Lower leg skin (tissue), 4 donors: ENCODE measurements at places on chromosomes 5 and 9. TPM values are rescaled to one million over a fixed set of nuclear protein-coding genes. Genes with fewer than 3 reads are reported as not detected.

DNA sequence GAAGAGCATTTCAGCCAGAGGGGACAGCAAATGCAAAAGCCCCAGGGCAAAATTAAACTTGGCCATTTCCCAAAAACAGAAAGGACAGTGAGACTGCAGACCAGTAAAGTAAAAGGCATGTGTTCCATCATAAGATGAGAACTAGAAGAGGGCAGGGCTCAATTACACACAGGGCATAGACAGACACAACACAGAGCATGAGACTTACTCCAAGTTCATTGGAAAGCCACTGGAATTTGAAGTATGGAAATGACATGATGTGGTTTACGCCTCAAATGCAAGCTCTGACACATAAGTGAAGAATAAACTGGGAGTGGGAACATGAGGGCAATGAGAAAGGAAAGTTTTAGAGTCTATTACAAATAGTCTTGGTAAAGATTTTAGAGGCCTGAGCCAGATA is 446.6 kb upstream of the GRIA1 start:
- DNase-seq = no peak

- DNase-seq = peak; percentile 66
Measured at GRCh38 chr5:170267431-170268152, 30.0 kb downstream of the LCP2 start.

- DNase-seq = peak; percentile 90
Measured at GRCh38 chr9:71910650-71911060, 338 bp downstream of the ABHD17B start.

DNA sequence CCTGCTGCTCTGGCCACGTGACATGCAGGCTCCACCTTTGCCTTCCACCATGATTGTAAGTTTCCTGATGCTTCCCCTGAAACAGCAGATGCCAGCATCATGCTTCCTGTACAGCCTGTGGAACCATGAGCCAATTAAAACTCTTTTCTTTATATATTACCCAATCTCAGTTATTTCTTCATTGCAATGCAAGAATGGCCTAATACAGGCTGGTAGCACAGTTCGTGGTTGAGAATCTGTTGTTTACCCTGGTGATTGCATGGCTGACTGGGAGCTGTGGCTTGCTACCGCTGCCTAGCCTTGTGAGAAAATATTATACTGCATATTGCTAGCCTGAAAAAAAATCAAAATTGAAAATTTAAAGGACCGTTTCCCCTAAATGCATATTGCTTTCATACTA is 44.8 kb upstream of the PTPN3 start:
- no peak for DNase-seq

DNA sequence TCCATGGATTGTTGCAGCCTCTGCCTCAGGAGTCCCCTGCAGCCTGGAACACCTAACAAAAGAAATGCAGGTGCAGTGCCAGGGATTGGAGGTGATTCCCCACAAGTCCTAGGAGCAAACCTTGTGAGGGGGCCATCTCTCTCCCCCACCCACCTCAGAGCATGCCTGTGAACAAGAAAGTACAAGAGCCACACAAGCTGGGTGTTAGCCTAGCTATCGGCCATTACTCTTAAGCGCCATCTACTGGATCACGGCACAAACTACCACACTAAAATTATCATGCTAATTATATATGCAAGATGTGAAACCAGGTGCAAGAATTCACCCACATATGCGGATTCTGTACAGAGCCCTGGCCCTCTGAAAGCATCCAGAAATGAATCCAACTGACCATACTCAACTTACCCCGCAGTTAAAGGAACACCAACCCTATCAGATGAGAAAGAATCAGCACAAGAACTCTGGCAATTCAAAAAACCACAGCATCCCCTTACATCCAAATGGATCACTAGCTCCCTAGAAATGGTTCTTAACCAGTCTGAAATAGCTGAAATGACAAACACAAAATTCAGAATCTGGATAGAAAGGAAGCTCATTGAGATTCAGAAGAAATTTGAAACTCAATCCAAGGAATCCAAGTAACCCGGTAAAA is 16.5 kb upstream of the PRSS3 start:
- peak; percentile 27 for DNase-seq

Gene WNK2
- total RNA-seq = 46.8 TPM

DNA sequence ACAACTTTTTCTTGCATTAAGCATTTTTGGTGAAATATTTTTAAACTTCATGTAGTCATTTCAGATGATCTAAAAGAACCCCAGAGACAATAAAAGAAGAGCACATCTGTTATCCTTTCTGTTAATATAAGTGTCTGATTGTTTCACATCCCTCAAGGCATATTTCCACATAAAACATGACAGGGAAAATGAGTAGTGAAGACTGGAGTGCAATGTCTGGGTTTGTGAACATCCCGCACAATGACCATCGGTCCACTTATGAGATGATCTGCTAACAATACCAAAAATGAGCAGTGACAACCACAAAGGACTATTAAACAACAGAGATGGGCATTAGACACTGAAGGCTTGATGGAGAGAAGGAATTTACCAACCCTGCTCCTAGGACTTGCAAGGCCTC is 209.1 kb downstream of the NR2F1-AS1 start:
- no peak for DNase-seq

Gene SH3GL2
- not detected for total RNA-seq

Gene ADAMTS19
- total RNA-seq = not detected

DNA sequence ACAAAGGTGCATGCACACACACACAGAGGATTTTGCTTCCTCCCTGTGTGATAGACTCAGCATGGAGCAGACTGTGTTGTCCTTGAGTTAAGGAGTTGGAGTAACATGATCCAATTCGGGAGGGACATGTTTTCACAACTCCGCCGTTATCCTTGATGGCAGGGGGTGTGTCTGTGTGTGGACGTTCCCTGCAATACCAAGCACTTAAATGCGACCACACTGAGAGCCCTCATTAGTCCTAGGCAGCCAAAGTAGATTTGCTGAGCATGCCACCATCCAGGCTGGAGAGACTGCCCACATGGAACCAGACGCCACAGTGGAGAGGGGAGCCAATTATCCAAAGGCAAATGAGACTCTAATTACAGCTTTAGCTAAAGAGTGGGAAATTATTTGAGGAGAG is 140.1 kb downstream of the DOCK2 start:
- DNase-seq = no peak

Gene GFI1B
- total RNA-seq = 0.38 TPM

Gene SCGB3A2
- total RNA-seq = not detected

DNA sequence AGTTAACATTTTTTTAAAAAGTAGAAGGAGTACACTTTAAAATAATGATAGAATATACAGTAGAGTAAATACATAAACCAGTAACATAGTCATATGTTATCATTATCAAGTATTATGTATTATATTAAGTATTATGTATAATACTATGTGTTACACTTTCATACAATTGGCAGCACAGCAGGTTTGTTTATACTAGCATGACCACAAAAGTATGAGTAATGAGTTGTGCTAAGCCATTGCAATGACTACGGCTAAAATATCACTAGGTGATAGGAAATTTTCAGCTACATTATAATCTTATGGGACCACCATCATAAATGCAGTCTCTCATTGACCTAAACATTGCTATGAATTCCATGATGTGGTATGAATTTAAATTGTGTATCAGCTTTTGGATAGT is 506.0 kb downstream of the HTR1A start:
- no peak for DNase-seq

GRCh38 chr5:142438573-142438972 is 113.8 kb upstream of the SPRY4 start:
- DNase-seq = no peak

GRCh38 chr9:106111039-106111730 is 416.8 kb downstream of the TMEM38B start:
- no peak for DNase-seq

GRCh38 chr9:134811079-134811672 is 69.4 kb upstream of the FCN2 start:
- no peak for DNase-seq

GRCh38 chr5:74865256-74865803 is 857 bp downstream of the FAM169A start:
- DNase-seq = no peak

DNA sequence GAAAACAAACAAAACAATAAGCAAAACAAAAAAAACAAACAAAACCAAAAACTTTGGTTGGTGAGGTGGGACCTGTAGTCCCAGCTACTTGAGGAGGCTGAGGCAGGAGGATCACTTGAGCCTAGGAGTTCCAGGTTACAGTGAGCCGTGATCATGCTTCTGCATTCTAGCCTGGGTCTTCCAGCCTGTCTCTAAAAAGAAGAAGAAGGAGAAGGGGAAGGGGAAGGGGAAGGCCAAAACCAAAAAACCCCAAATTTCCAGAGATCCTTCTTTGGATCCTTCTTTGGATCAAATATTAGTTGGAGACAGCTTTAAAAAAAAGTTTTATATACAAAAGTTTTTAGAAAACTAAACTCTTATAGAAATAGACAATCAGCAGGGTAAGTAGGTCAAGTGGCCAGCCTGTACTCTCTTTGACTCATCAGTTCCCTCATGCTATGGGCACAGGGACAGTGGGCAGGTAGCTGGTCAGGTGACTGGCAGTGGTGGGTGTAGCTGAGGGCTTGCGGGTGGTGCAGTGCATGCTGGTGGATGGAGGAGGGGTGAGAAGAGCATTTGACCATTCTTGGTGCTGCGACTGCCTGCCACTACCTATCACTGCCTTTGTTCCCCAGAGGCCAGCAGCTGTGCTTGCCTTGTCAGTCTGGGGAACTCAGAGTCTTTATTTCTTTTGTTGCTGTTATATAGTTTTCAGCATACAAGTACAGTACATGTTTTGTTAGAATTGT is 12.6 kb downstream of the RCL1 start:
- DNase-seq = no peak

DNA sequence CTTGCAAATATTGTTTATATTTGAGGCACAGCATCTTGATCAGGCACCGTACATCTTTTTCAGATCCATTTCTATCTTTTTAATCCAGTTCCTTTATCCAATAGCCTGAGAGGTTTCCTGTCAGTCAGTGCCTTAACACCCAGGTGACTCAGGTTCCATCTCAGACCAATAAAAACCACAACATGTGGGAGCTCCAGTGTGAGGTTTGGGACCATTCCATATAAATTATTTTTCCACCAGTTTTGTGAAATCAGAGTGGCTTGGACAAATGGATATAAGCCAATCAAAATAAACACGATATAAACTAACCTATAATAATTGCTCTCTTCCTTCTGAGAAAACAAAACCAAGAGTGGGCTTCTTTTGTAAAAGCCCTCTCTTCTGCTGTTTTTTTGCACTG is 351.3 kb downstream of the NTRK2 start:
- no peak for DNase-seq

Gene WNT8A
- total RNA-seq = not detected

Gene TSSK1B
- 0.42 TPM for total RNA-seq

- no peak for DNase-seq
Measured at GRCh38 chr5:21219966-21220365, 1232.0 kb upstream of the CDH18 start.

GRCh38 chr5:81534441-81534840 is 140.5 kb upstream of the ACOT12 start:
- DNase-seq = no peak

DNA sequence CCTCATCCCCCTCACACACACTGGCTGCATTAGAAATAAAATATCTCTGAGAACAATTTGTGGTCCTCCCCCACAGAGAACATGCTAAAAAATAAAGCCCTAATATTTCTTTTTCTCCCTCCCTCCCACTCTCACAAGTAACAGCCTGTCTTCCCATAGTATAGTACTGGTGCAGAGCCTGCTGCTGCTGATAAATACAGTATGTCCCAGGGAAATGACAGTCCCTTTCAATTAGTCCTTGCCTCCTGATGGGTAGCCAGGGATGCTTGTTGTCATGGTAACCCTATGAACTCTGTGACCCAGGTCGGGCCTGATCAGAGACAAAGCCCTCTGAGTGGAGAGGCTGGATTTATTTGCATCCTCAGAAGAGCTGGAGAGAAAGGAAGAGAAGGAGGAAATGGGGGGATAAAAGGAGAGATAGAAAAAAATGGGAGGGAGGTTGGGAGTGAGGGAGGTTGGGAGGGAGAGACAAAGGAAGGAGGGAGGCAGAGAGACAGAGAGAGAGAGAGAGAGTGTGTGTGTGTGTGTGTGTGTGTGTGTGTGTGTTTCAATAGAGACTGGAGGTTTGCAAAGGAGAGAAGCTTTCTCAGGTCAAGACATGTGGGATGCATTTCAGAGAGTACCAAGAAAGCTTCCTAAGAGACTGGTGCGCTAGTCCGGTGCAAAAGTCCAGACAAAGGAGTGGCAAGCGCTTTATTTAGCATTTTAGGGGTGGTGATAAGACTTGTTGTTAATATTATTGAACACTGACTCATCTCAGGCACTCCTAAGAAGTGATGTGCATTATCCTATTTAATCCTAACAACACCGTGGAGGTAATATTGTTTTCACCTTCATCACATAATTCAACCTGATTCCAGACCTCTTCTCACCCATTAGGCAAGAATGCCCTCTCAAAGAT is 260.8 kb downstream of the FAM114A2 start:
- no peak for DNase-seq

DNA sequence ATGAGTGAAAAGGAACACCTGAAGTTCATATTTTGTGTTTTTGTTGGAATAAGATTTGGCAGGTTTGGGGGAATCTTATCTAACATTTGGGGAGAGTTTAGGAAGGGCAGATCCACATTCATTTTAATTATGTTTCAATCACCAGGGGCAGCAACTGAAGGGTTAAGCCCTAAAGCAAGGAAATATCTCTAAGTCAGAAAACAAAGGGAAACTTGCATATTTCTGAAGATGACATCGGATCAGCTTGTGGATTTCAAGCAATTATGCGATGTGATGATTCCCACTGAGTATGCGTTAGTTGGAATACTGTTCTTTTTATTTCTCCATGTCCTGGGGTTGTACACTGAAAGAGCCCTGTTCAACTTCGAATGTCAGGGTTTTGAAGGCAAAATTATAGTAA is 59.8 kb upstream of the NFIB start:
- DNase-seq = no peak

GRCh38 chr5:1544294-1544961 is 20.7 kb upstream of the LPCAT1 start:
- DNase-seq = no peak

Gene NTNG2
- 0.42 TPM for total RNA-seq

DNA sequence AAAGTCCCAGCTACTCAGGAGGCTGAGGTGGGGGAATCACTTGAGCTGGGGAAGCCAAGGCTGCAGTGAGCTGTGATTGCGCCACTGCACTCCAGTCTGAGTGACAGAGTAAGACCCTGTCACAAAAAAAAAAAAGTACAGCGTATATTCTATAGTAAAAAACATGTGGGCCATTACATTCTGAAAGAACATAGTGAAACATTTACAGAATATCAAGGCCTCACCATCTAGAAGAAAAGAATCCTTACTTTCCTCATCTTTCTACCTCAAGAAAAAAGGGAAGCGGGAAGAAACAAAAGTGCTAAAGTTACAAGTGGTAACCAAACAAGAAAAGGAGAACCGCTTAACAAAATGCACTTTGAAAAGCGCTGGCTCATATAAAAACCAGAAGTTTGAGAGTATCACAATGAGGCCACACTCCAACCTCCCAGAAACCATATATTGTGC is 5.7 kb upstream of the SYK start:
- DNase-seq = no peak

Gene SRA1
- total RNA-seq = 11.4 TPM

Gene MTRR
- 45.4 TPM for total RNA-seq

Gene ABO
- total RNA-seq = 18.4 TPM

GRCh38 chr9:78783743-78784142 is 486.8 kb downstream of the PSAT1 start:
- DNase-seq = no peak
